ENCODE measurements at places on chromosomes 1 and 21. TPM values are rescaled to one million over a fixed set of nuclear protein-coding genes. Genes with fewer than 3 reads are reported as not detected.

GRCh38 chr1:172536256-172536655, 3.3 kb downstream of the SUCO start:
- no peaks in the 10 kb centered on the region for H3K27me3 ChIP-seq
- no peak for DNase-seq
- H3K4me3 ChIP-seq: no peak overlapping the region
- peaks cover 36% of the 10 kb centered on the region for H3K4me1 ChIP-seq
- H3K36me3 ChIP-seq: no peaks in the 10 kb centered on the region
- H3K27ac ChIP-seq: no peak overlapping the region

GRCh38 chr21:16605597-16605996, 875.8 kb downstream of the USP25 start:
- no peaks in the 10 kb centered on the region for H3K27me3 ChIP-seq
- no peak overlapping the region for H3K4me3 ChIP-seq
- no peak overlapping the region for H3K27ac ChIP-seq
- no peaks in the 10 kb centered on the region for H3K4me1 ChIP-seq
- H3K36me3 ChIP-seq: no peaks in the 10 kb centered on the region
- DNase-seq: no peak

DNA sequence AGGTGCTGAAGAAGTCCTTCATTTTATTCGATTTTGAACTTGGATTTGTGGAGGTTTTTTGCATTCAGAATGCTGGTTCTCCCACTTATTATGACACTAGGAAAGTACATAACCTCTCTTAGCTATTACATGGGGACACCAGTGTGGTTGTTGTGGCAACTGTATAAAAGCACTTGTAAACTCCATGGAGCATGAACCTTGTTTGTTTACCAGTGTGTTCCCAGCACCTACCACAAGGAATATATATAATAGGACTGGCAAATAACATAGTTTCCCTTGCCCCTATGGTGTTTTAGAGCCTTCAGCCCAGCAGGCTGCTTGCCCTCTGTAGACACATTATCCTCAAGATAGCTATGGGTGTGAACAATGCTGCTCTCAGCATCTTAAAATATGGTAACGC, 43.1 kb downstream of the RASSF5 start:
- no peak overlapping the region for H3K27ac ChIP-seq
- no peak overlapping the region for H3K4me3 ChIP-seq
- DNase-seq: no peak
- no peaks in the 10 kb centered on the region for H3K36me3 ChIP-seq
- no peaks in the 10 kb centered on the region for H3K4me1 ChIP-seq

GRCh38 chr21:44989537-44989886, 49.7 kb downstream of the SLX9 start:
- H3K4me3 ChIP-seq: no peak overlapping the region
- no peaks in the 10 kb centered on the region for H3K27me3 ChIP-seq
- H3K27ac ChIP-seq: no peak overlapping the region
- H3K36me3 ChIP-seq: no peaks in the 10 kb centered on the region
- no peak for DNase-seq
- no peaks in the 10 kb centered on the region for H3K4me1 ChIP-seq

DNA sequence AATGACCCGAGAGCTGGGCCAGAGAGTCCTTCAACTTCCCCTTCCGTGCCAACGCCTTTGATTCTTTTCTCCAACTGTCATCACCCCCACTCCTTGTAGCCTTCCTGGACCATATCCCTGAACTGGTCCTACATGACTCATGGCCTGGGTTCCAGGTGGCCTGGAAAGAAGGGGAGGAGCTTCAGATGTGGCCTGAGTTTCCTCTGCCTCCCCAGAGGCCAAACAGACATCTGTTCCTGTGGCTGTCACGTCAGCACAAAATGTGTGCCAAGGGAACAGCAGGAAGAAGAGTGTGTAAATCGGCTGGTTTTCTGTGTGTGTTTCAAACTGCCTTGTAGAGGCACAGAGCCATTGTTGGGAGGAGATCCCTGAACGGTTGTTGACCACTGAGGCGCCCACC, 24.9 kb upstream of the KIRREL1 start:
- no peaks in the 10 kb centered on the region for H3K27me3 ChIP-seq
- H3K36me3 ChIP-seq: no peaks in the 10 kb centered on the region
- H3K4me1 ChIP-seq: peaks cover 29% of the 10 kb centered on the region
- peak; percentile 79 for DNase-seq

DNA sequence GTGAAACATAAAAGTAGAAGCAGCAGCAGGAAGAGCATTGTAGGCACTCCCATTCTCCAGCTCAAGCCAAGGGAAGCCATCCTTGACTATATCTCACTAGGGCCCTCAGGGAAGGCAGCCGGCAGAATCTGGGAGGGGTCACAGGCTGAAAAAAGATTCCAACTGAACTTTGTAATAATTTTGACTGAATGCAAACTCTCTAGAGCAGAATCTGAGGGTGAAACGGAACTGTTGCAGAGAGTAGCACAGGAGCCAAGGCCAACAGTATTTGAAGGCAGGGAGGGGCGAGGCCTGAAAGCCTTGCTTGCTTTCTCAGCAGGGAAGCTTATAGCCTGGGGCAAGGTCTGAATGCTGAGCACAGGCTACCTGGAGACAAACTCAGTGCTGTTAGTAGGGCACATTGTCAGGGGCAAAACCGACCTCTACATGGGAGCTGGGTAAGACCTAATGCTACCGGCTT, 180.6 kb downstream of the COL24A1 start:
- no peak for DNase-seq
- no peaks in the 10 kb centered on the region for H3K4me1 ChIP-seq
- no peaks in the 10 kb centered on the region for H3K27me3 ChIP-seq
- no peaks in the 10 kb centered on the region for H3K36me3 ChIP-seq
- H3K4me3 ChIP-seq: no peak overlapping the region

DNA sequence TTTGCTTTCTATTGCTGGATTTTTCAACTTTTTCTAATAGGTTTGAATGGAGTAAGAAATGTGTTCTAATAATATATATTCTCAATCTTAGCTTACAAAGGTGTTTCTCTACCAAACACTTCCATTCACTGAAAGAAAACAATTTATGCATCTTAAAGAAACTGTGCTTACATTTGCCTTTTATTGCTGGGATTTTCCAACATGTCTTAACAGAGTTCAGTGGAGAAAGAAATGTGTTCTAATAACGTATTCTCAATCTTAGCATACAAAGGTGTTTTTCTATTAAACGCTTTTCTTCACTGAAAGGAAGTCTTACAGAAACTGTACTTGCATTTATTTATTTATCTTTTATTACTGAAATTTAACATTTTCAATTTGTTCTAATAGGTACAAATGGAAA, 5.6 kb downstream of the CD53 start:
- H3K36me3 ChIP-seq: no peaks in the 10 kb centered on the region
- no peak overlapping the region for H3K4me3 ChIP-seq
- H3K27ac ChIP-seq: no peak overlapping the region
- H3K27me3 ChIP-seq: 0 out of 2 replicates have a peak, but pooled peaks cover 3% of the 10 kb centered on the region
- DNase-seq: no peak

DNA sequence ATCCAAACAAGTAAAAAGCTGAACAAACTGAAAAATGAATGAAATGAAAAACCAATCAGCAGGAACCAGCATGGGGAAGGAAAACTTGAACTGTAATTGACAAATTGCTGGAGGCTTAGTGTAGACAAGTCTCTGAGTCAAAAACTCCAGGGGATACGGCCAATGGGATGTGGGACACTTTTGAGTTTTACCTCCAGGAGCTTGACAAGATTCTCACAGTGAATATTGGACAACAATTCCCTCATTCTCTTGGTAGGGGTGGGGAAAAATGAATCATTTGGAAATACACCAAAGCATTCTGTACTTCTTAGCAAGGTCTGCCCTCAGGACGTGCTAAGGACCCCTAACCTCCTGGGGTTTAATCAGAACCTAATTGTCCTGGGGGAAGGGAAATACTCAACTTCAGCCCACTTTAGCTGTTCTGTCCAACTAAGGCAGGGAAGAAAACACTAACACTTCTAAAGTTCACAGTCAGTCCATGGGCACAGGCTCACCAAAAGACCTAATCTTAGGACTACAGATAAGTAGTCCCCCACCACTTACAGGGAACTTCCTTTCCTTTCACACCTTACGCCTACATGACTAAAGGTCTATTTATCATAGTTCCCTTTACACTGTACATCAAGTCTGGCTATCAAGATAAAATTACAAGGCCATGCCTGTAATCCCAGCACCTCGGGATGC, 60.7 kb upstream of the CDC42BPA start:
- H3K36me3 ChIP-seq: no peaks in the 10 kb centered on the region
- no peak overlapping the region for H3K4me3 ChIP-seq
- H3K4me1 ChIP-seq: no peaks in the 10 kb centered on the region
- no peak overlapping the region for H3K27ac ChIP-seq
- DNase-seq: peak; percentile 10

Gene SH2D1B
- total RNA-seq: not detected

Gene PDC
- total RNA-seq: 0.63 TPM

Gene ZBTB17
- 50.7 TPM for total RNA-seq

Gene SLC16A4
- 28.1 TPM for total RNA-seq

Gene C1orf210
- total RNA-seq: not detected

Gene ACTL8
- total RNA-seq: not detected
